ENCODE measurements at places on chromosomes 16 and 17.

DNA sequence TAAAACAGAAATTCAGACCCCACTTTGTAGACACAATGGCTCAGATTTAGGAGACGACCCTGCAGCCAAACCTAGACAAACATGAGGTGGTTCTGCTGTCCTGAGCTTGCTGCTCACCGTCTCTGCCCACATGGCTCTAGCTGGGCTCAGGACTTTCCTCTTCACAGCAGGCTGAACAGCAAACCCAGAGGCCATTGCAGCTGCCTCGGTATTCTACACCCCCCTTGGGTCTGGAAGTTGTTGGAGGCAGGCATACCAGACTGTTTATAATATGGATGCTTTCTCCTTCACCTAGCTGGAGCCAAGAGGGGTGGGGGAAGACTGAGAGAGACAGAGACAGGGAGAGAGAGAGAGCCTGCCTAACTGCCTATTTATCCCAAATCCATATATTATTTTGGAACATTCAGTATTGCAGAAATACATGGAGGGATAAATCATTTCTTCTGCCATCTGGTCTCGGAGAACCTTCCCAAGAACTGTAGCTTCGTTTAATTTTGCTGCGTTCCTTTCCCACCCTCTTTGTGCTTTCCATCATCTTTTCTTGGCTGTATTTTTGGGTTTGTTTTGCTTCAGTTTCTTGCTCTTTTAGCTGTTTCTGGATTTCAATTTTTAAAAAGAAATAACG lies 628.2 kb upstream of the RBFOX1 start:
- DNase-seq = no peak

GRCh38 chr16:46899443-46900143 lies 15.4 kb downstream of the GPT2 start:
- DNase-seq = no peak

DNA sequence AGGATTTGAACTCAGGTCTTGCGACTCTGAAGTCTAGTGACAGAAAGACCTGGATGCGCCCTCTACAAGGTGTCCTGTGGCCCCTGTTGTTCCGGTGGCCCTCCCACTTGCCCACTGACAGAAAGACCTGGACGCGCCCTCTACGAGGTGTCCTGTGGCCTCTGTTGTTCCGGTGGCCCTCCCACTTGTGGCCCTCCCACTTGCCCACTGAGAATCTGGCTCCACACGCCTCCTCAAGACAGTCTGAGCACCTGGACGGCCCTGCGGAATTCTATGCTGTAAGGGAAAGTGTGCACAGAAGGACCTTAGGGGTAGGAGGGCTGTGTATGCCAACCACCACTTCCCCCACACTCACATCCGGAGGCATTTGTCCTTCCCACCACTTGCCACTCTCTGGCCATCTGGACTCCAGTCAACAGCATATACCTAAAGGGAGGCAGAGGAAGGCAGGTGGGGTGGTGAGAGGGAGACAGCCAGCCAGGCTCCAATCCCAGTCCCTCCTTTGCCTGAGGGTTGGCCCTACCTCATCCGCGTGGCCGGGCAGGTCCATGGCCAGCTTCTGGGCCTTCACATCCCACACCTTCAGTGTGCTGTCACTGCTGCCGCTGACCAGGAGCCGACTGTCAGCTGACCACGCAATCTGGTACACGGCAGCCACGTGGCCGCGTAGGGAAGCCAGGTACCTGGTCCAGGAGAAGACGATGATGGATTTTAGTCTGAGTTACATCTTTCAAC lies 9.1 kb downstream of the NLE1 start:
- no peak for DNase-seq

- DNase-seq = no peak
Measured at GRCh38 chr17:13626703-13627102, 25.0 kb upstream of the HS3ST3A1 start.

- DNase-seq = no peak
Measured at GRCh38 chr16:85289760-85290625, 177.7 kb upstream of the CIBAR2 start.

GRCh38 chr17:38597375-38597774 lies 8.4 kb downstream of the SRCIN1 start:
- DNase-seq = no peak

Data from hematopoietic multipotent progenitor cell treated with erythropoietin and hydrocortisone succinate and interleukin-3 and kit ligand, for 17 days (in vitro differentiated cells).